ENCODE measurements at places on chromosomes 6 and 20.

- DNase-seq, result no peak
Observed at GRCh38 chr6:53358440-53359094, 9.8 kb upstream of the ELOVL5 start.

- no peak for DNase-seq
Observed at GRCh38 chr6:38207375-38207774, 387.8 kb downstream of the ZFAND3 start.

DNA sequence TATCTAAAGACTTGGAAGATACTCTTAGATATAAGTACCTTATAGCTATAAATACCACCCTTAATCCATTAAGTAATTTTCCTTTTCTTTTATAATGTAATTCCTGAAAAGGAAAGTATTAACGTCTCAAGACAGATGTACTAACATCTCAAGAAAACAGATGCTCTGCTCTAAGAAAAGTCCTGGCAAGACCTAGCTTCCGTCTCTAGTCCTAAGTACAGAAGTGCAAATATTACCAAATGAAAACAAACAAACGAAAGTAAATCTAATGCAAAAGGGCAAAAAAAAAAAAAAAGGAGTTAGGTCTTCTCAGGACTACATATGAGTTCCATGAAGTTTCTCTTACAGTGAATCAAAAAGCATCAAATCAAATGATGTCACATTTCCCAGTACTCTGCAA, 106.8 kb upstream of the PDE10A start:
- DNase-seq, result no peak

DNA sequence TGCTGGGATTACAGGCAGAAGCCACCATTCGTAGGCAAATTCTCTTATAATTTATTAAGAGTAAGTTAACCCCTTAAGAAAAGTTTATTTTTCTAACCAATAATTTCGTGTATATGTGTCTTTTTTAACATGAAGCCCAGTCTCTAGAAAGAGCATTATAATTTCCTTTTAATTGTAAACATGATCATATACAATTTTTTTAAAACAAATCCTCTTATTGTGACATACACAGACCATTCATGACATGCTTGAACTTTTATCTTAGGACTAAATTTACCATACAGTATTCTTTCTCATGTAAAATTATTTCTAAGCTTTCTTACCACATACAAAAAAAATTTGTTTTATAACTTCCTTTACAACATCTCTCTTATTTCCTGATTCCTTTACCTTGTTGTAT, 6.7 kb downstream of the ACOT13 start:
- no peak for DNase-seq

- no peak for DNase-seq
Observed at GRCh38 chr20:51488331-51488730, 54.2 kb downstream of the NFATC2 start.

DNA sequence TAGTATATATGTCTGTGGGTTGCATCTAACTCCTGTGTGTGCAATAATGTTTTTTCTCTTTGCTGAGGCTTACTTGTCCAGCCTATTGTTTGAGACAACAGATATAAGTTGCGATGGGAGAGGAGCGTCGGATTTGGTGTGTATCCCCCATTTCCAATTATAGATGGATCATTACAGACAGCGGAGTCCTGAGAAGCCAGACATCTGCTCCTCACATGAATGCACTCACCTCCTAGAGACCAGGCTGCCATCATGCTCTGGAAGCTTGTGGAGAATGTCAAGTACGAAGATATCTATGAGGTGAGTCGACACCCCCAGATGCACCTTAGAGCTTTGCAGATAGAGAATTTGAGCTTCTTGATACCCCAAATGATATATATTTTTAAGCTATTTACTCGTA, at the start of gene TFAP2B:
TFAP2B (plus strand) TSS at position 199 of the 400 bp plus-strand sequence; CDS start at position 220, 21 bp downstream.
- no peak for DNase-seq

DNA sequence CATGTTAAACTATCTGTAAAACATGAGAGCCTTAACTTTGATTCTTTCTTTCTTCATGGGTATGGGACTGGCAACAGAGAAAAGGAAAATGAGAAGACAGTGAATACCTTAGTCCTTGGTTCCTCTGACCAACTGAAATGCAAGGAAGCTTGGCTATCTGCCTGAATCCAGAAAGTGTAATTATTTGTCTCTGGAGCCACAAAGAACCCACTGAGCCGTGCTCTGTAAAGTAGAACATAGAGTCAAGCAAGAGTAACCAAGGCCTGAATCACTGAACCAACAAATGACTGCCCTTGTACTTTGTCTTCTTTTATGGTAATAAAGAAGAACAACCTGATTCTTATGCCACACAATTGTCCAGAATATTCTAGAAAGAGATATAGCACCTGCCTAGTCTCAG, 27.6 kb downstream of the PKHD1 start:
- DNase-seq, result no peak

GRCh38 chr6:123551939-123552707, 84.6 kb downstream of the TRDN start:
- no peak for DNase-seq

DNA sequence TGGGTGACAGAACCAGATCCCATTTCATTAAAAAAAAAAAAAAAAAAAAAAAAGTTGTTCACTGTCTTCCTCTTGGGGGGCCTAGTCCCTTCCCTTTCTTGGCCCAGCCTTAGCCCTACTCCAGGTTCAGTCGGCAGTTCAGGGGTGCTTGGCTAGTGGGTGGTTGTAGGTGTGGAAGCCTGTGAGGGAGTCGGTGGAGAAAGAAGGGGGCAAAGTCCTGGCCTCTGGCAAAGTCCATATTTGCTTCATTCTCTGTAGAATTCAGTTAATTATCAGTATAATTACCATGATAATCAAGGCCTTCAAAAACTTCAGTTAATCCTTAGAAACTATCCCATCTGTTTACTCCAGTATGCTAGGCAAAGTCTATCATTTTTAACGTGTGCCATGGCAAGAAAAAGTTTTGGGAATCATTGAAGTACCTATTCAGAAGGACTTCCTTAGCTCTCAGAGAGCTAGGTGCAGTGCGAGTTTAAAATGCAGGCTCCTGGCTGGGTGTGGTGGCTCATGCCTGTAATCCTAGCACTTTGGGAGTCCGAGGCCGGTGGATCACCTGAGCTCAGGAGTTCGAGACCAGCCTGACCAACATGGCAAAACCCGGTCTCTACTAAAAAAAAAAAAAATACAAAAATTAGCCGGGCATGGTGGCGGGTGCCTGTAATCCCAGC, 205.7 kb upstream of the ARG1 start:
- no peak for DNase-seq

GRCh38 chr6:16257999-16258708, 19.8 kb downstream of the GMPR start:
- DNase-seq, result no peak
